PC-9 (cell line): ENCODE measurements at places on chromosomes 7 and 10. TPM values are rescaled to one million over a fixed set of nuclear protein-coding genes. Genes with fewer than 3 reads are reported as not detected.

DNA sequence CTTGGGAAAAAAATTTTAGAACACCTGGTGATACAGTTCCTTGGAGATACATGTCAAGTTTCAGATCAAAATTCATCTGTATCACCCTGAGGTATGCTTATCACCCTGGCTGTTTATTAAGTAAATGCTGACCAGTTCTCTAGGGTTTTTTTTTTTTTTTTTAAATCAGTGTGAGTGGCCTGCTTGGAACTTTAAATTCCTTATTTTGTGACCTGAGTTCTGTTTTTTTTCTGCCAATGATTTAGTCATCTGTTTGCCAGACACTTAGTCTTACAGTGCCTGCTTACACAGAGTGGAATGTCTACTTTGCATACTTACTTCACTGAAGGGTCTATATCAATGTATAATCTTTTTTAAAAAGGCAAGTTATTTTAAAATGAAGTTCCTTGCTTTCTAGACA is 1.8 kb downstream of the TSPAN13 start:
- peak overlapping the region; percentile 17 for H3K27ac ChIP-seq
- peak; percentile 78 for DNase-seq
- H3K36me3 ChIP-seq = peaks cover 4% of the 10 kb centered on the region; the same call in 1 of the 2 replicates
- H3K27me3 ChIP-seq = no peaks in the 10 kb centered on the region

GRCh38 chr7:7125963-7126362 is 56.4 kb upstream of the C1GALT1 start:
- no peak overlapping the region for H3K4me3 ChIP-seq
- H3K36me3 ChIP-seq = no peaks in the 10 kb centered on the region
- no peak for DNase-seq

DNA sequence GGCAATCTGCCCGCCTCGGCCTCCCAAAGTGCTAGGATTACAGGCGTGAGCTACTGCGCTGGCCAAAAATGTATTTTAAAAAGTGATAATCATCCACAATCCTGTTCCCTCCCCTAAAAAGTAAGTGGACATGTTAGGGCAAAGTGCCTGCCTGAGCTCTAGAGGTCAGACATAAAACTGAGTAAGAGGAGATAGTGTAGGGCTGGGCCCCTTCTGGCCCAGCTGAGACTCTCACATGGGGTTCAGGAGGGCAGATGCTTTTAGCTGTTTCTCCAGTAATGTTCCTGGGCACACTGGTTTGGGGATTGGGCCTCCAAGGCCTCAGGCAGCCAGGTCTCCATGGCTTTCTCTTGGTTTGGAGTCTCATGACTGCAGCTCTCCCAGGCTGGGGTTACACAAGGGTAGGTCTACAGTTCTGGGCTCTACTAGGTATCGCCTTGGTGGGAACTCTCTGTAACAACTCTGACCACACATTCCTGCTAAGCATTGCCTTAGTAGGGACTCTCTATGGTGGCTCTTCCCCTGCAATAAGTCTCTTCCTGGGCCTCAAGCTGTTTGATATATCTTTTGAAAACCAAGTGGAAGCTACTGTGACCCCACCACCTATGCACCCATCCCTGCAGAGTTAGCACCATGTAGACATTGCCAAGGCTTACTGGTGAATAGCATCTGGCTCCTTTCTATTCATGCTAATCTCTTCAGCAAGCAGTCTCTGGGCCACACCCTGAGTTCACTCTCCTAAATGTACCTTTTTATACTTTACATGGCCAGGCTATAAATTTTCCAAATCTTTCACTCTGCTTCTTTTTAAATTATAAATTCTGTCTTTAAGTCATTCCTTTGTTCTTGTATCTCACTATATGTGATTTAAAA is 6.9 kb upstream of the NUDCD3 start:
- no peak overlapping the region for H3K4me3 ChIP-seq
- no peak overlapping the region for H3K27ac ChIP-seq
- no peaks in the 10 kb centered on the region for H3K4me1 ChIP-seq
- H3K27me3 ChIP-seq = no peaks in the 10 kb centered on the region
- H3K36me3 ChIP-seq = no peaks in the 10 kb centered on the region

The SLC26A5 gene
- not detected in 2 replicates for total RNA-seq

The AKR1C2 gene
- total RNA-seq = 1,997 and 2,032 TPM in 2 replicates

The RAB19 gene
- total RNA-seq = 7.8 and 9.1 TPM in 2 replicates

- no peak for DNase-seq
- peaks cover 36% of the 10 kb centered on the region for H3K4me1 ChIP-seq
- H3K27me3 ChIP-seq = no peaks in the 10 kb centered on the region
- no peaks in the 10 kb centered on the region for H3K36me3 ChIP-seq
Measured at GRCh38 chr7:108308276-108308675, 148.0 kb downstream of the NRCAM start.

GRCh38 chr10:70053841-70054288 is 1.2 kb downstream of the MACROH2A2 start:
- no peak overlapping the region for H3K27ac ChIP-seq
- H3K4me3 ChIP-seq = no peak overlapping the region
- no peaks in the 10 kb centered on the region for H3K36me3 ChIP-seq
- peaks cover 73% of the 10 kb centered on the region for H3K27me3 ChIP-seq
- DNase-seq = no peak

GRCh38 chr7:15407910-15408309 is 153.9 kb downstream of the AGMO start:
- no peaks in the 10 kb centered on the region for H3K4me1 ChIP-seq

DNA sequence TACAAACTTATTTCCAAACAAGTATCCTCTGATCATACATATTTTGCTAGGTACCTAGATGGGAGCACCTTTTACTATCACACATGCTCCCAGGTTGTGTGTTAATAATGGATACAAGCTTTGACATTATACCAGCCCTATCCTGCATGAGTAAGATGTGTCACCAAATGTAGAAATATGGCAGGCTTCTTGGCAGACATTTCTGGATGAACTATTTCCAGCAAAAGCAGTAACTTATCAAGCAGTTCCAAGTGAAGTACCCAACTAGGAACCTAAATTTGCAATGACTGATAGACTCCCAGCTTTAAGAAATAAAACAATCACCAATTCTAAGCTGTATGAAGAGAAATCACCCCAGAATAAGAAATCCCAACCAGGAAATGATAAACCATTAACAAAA is 103.7 kb upstream of the TMEM72 start:
- no peak overlapping the region for H3K4me3 ChIP-seq
- H3K27ac ChIP-seq = no peak overlapping the region
- DNase-seq = no peak
- H3K4me1 ChIP-seq = no peaks in the 10 kb centered on the region
